Hematopoietic multipotent progenitor cell (in vitro differentiated cells): ENCODE measurements at places on chromosomes 6 and 20.

DNA sequence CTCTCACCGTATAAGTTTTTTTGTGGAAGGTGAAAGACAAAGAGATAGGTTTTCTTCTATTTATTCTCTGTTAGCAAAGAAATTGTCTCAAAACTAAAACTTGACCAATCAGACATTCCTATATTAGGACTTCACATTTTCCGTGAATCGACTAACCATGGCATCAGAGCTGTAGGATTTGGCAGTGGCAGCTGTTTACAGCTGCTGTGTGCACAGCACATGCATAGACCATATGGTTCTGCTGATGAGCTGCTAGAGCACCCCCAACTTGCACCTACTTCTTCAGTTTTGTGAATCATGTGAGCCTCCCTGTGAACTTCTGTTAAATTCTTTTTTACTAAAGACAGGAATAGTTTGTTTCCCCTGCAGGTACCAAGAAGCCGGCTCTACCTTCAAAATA lies 157.9 kb downstream of the RFX6 start:
- no peak for DNase-seq

DNA sequence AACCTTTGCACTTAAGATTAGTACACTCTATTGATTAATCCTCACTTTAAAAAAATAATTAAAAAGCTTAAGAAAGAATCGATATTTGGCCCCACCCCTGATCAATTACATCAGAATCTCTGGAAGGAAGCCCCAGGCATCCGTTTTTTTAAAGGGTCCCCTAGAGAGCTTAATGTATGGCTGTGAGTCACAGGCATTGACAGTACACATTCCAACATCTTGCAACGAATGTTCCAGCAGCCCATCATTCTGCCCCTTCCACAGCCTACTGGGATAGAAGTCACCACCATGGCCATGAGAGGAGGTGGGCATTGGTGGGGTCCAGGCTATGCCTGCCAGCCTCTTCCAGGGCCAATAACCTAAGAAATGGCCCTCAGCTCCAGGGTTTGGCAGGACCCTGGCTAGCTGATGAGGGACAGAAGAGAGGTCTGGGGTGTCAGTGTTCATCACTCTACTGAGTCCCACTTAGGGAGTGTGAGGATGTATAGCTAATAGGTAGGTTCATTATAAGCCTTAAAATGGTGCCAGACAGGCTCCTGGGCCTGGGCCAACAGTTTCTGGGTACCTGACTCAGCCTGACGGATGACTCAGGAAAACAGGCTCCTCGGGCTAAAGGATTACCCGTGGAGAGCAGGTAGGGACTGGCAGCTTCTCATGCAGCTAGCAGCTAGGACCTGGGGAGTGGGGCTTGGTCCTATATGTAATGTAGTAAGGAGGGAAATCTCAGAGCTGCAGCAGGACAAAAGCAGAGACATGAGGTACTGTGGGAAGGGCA lies 40.4 kb downstream of the MDGA1 start:
- no peak for DNase-seq

- DNase-seq = no peak
These were observed 63.2 kb upstream of the TBC1D7 start for GRCh38 chr6:13391537-13391936.

DNA sequence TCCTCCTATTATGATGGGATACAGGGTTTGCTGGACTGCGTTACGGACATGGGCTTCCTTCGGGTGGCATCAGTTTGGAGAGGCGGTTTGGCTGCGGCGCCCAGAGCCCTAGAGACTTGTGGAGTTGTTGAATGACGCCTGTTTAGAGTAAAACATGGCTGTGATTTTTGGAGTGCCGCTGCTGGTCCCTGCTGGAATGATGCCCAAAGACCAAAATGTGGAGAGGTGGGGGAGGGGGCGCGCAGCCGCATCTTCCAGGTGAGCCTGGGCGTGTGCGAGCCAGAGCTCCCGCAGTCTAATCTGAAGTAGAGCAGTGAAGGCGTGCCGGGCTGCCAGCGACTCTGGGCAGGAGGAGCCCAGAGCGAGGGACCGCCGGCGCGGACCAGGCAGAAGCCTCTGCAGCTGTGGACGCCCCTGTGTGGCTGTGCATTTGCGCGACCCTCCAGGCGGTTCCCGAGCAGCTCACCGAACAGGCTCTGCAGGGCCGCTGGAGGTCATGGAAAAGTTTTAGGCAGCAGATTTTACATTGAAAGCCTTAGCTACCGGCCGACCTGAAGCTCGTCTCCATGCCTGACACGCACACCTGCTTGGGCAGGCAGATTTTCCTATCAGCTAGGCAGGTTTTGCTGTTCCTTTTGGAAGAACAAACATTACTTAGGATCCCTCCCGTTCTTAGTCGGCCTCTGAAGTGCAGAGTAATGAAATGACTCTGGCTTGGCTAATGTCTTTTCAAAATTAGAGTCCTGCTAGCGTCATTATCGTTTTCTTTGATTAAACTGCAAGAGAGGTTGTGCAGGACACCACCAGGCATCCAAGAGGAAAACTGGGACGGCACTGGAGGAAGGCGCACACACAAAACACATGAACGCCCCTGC lies 298.2 kb downstream of the PHACTR1 start:
- DNase-seq = no peak

DNA sequence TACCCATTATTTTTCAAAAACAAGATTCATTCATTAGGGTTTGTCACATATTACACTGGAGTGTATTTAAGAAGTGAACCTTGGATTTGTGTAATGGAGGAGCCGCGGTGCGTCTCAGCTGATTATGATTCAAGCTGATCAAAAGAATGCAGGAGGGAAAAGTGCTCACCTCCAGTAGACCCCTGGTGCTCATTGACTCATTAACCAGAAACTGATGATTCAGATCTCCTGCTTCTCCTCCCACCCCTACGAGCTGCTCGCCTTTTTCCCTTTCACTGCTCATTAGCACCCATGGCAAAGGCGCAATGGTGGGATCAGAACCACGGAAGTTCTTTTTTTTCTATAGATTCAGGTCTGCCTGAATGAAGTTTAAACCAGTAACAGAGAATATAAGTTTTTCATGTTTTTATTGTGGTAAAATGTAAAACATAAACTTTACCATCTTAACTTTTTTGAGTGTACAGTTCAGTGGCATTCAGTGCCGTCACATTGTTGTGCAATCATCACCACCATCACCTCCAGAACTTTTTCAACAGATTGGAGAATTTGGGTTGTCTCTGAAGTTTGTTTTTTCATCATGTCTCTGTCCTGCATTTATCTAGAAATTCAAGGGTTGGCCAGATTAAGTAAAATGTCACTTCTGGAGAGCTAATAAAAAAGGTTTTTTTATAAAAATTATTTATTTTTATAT lies 101.6 kb downstream of the LINC00237 start:
- no peak for DNase-seq

DNA sequence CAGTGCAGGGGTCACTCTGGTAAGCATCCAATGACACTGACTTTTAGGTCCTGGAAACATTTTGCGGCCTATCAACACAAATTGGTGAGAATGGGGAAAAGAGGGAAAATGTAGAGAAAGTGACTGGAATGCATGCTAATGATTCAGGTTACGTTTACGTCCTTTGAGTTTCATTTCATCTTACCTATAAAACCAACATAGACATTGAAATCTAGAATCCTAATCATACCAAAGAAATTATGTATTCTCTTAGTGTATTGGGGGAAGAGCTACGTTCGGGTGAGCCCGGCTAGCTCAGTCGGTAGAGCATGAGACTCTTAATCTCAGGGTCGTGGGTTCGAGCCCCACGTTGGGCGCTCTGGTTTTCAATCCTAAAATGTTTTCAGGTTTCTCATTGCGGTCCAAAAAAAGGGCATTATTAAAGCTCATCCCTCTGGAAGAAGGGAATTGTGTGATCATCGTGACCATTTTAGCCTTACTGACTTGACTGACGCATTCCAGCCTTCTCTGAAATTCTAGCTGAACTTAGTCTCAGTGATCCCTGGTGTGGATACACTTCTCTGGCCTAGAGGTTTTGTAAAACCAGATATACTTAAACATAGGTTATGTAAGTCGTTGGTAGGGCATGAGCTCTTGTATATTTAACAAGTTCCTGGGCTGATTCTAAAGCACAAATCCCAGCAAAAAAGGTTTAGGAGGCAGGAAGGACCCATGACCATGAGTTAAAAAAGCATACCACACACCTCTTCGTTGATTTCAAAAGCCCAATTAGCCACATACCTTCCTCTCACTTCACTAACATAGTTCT lies 18.3 kb downstream of the HMGN4 start:
- DNase-seq = no peak

DNA sequence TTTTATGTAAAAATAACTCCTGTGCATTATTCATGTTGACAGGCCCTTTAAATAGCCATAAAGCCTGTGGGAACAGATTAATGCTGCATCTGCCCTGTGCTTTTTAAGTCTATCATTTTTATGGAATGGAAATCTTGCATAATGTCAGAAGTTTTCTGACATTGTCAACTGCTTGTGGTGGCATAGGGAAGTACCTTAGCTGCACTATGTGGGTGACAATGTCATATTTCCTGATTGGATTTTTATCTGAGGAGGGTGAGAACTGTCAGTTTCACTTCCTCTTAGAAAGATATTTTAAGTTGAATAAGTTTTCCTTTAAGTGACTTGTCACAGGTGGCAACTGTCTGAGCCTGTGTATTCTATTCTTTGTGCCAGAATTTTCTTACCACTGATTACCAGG lies 267.9 kb downstream of the PLCB1 start:
- no peak for DNase-seq

DNA sequence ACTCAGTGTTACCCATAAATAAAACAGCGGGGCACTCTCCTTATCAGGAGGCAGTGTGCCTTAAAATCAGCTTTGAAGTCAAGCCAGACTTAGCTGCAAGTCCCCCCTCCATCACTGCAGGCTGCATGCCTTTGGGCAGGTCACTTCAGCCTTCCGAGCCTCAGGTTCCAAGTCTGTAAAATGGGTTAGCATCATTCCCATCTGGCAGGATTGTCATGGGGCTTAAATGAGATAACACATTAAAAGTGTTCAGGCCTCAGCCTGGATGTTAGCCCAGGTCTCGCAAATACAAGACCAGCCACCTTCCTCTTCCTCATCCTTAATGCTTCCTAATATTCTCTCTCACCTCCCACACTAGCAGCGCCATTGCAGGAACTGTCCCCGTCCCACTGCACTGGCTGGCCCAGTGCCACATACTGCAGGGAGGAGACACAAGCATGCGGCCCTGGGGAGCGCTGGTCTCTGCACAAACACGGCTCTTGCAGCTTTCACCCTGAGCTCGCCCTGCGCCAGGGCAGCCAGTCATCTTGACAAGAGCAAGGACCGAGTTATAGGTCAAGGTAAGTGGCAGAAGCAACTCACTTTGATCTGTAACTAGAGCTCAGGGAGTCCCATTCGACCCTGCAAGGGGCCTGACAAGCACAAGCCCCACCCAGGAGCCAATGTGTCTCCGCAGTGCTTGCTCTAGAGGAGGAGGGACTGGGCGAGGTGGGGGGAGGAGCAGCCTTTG lies 564.6 kb upstream of the AGPAT4 start:
- no peak for DNase-seq

DNA sequence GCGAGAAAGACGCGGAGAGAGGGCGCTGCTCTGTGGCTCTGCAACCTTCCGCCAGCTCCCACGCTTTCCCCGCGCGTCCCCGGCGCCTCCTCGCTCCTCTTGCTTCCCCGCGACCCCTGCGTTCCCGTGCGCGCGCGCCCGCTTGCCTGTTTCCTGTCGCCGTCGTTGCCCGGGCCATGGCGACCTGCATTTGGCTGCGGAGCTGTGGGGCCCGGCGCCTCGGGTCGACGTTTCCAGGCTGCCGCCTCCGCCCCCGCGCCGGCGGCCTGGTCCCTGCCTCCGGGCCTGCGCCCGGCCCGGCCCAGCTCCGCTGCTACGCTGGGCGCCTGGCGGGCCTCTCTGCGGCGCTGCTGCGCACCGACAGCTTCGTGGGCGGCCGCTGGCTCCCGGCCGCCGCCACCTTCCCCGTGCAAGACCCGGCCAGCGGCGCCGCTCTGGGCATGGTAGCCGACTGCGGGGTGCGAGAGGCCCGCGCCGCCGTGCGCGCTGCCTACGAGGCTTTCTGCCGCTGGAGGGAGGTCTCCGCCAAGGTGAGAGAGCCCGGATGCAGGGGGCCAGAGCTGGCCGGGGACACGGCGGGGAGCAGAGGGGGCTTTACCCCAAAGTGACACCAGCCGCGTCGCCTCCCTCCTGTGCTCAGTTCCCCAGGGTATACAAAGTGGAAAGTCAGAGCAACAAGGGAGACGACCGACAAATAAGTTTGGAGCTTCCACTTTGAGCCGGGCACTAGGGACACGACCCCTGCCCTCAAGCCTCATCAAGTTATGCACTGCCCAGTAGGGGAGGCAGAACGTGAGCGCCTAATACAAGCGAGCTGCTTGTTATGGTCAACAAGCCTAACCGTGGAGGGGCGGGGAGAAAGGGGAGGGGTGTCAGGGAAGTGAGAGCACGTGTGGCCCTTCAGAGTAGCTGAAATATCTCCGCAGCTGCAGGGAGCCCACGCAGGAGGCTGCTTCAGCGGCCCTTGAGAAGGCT lies at the start of gene ALDH5A1:
Gene ALDH5A1, plus strand, starts transcription at position 149 of the 975 bp plus-strand sequence. Its CDS starts 28 bp downstream, at position 177.
- DNase-seq = peak; percentile 76

DNA sequence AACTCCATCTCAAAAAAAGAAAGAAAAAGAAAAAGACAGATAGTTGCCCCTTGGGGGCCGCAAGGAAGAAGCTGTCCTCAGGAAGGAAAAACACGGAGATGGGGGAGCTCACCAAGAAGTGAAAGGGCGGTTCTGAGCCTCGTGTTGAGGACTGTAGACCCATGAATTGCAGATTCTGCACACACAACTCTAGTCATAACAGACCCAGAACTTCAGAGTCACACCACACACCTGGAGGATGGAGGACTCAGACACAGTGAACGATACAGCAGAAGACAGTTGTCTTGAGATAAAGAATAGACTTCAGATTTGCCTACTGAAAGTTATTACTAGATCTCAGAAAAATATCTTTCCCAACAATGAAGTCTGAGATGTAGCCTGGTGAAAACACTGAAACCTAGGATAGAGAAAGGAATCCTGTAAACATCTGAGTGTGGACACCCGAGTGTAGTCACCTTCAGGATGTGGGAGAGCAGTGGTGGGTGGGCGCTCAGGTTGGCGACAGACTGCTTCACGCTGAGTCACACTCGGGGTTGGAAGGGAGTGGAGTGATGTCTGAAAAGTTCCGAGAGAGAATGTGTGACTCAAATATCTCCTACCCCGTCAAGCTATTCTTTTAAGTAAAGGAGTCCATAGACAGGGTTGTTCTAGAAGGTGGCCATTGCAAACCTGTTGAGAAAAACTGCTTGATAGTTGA lies 88.1 kb downstream of the MAP3K4 start:
- DNase-seq = no peak

GRCh38 chr6:81547149-81547548 lies 205.3 kb downstream of the TENT5A start:
- DNase-seq = no peak

DNA sequence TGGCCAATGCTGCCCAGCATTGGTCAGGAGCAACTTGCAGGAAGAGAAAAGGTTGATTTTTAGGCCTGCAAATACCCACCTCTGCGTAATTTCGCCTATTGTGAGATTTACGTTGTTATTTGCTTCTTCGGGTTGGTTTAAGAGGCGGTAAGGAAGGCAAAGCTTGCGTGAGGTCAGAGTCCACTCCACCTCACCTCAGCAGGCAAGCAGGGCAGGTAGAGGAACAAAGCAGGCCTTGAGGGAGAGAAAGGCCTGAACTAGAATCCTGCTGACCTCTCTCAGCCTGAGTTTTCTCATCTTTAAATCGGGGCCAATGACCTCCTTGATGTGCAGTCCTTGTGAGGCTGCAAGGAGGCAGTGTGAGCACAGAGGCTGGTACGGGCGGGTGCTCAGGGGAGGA lies 239.1 kb downstream of the CDC5L start:
- DNase-seq = no peak

GRCh38 chr6:39279539-39279938 lies 34.7 kb downstream of the KCNK17 start:
- DNase-seq = no peak

GRCh38 chr6:40606526-40606925 lies 19.4 kb upstream of the LRFN2 start:
- DNase-seq = no peak
